ENCODE measurements at places on chromosomes 12 and 14.

DNA sequence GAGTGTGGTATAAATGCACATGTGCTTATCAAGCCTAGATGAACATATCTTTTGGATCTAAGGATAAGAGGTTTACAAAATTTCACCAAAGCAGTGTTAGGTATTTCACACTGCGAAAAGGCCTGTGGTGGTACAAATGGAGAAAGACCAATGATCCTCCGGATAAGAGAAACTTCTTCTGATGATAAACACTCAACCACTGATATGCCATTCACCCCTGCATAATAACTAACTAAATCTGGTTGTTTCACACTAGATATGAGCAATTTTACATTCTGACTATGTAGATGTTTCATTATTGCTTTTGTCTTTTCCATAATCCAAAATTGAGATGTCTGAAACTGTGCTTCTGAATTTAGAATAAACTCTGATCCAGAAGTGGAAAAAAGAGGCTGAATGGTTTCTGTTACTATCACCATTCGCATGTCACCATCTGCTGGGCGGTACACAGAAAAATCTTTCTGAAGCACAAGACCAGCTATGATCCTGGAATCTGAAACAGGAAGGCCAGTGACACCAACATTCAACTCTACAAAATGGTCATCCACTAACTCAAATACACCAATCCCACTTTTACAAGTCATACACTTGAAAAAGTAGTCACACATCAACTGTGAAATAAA, 1.3 kb downstream of the BBS10 start:
- H3K4me3 ChIP-seq = peak overlapping the region; percentile 95
- peaks cover 18% of the 10 kb centered on the region for H3K4me1 ChIP-seq
- H3K27ac ChIP-seq = no peak overlapping the region
- peaks cover 12% of the 10 kb centered on the region for H3K36me3 ChIP-seq
- no peak for DNase-seq
- H3K27me3 ChIP-seq = no peaks in the 10 kb centered on the region

DNA sequence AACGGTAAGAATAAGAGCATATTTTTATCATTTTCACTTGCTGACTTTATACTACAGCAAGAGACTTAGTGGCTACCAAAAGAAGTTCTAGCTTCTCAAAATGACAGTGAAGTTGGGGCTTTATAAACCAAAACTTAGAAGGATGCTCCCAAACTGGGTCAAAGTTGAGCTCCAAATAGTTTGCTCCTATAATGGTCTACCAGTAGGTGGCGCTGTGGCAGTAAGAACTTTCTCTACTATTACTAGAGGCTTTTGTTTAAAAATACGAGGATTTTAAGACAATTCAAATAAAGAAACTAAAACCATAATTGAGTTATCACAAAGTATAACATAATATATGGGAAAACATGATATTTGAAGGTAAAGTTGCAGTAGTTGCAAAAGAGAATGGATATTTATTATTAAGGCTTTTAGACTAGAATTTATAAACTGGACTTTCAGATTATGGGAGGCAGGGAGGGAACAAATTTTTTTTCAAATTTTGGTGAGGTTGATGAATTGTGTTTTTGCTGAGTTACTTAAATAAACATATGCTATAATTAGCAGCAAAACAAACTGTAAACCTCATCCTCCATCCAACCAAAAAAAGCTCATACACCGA, 75.0 kb downstream of the TGFB3 start:
- H3K27ac ChIP-seq = no peak overlapping the region
- H3K27me3 ChIP-seq = no peaks in the 10 kb centered on the region
- H3K4me3 ChIP-seq = no peak overlapping the region
- peaks cover 2% of the 10 kb centered on the region for H3K36me3 ChIP-seq

GRCh38 chr12:59472273-59472672, 123.6 kb upstream of the SLC16A7 start:
- DNase-seq = no peak
- no peaks in the 10 kb centered on the region for H3K36me3 ChIP-seq
- H3K4me3 ChIP-seq = no peak overlapping the region
- no peak overlapping the region for H3K27ac ChIP-seq

- peaks cover 9% of the 10 kb centered on the region for H3K4me1 ChIP-seq
- no peak overlapping the region for H3K4me3 ChIP-seq
- peaks cover 3% of the 10 kb centered on the region for H3K36me3 ChIP-seq
- no peak for DNase-seq
- no peaks in the 10 kb centered on the region for H3K27me3 ChIP-seq
Measured at GRCh38 chr14:68650404-68650994, 142.4 kb downstream of the ZFP36L1 start.

- no peak for DNase-seq
- H3K27ac ChIP-seq = peak overlapping the region; percentile 77
- peaks cover 32% of the 10 kb centered on the region for H3K36me3 ChIP-seq
- no peak overlapping the region for H3K4me3 ChIP-seq
Measured at GRCh38 chr14:92553438-92553837, 39.9 kb downstream of the RIN3 start.

- H3K27ac ChIP-seq = no peak overlapping the region
- H3K27me3 ChIP-seq = peaks cover 16% of the 10 kb centered on the region
- DNase-seq = no peak
Measured at GRCh38 chr12:57888409-57889157, 42.1 kb upstream of the CTDSP2 start.

- H3K4me1 ChIP-seq = peaks cover 46% of the 10 kb centered on the region
- peak overlapping the region; percentile 88 for H3K27ac ChIP-seq
- H3K27me3 ChIP-seq = no peaks in the 10 kb centered on the region
- peak overlapping the region; percentile 35 for H3K4me3 ChIP-seq
- DNase-seq = no peak
Measured at GRCh38 chr12:89951050-89951693, 242.5 kb upstream of the ATP2B1 start.

DNA sequence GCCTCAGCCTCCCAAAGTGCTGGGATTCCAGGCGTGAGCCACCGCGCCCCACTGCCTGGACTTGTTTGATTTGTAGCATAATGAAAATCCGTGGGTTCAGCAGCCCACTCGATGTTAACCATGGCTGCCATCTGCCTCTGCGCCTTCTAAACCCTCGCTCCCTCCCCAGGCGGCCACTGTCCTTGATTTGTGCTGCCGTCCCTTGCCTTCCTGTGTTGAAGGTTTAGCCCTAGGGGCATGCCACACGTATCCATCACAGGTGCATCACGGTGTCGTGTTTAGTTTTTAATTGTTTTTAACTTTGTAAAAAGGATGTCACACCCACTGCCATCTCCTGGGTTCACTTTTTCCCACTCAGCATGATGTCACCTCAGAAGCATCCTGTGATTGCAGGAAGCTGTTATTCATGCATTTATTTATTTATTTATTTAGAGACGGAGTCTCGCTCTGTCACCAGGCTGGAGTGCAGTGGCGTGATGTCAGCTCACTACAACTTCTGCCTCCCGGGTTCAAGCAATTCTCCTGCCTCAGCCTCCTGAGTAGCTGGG, 24.5 kb upstream of the ULK1 start:
- H3K27me3 ChIP-seq = peaks cover 17% of the 10 kb centered on the region
- H3K27ac ChIP-seq = no peak overlapping the region
- H3K4me3 ChIP-seq = no peak overlapping the region
- DNase-seq = no peak
- H3K36me3 ChIP-seq = no peaks in the 10 kb centered on the region

GRCh38 chr14:96997269-96997668, 200.1 kb downstream of the VRK1 start:
- H3K36me3 ChIP-seq = no peaks in the 10 kb centered on the region
- H3K4me1 ChIP-seq = no peaks in the 10 kb centered on the region
- no peak for DNase-seq
- H3K4me3 ChIP-seq = no peak overlapping the region
- no peak overlapping the region for H3K27ac ChIP-seq

DNA sequence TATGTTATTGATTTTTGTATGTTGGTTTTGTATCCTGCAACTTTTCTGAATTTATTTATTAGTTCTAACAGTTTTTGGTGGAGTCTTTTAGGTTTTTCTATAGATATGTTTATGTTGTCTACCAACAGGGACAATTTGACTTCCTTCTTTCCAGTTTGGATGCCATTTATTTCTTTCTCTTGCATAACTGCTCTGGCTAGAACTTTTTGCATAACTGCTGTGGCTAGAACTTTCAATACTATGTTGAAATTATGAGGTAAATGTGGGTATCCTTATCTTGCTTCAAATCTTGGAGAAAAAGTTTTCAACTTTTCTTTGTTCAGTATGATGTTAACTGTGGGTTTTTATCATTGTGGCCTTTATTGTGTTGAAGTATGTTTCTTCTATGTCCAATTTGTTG, 39.9 kb upstream of the PLBD1 start:
- peaks cover 2% of the 10 kb centered on the region for H3K36me3 ChIP-seq
- DNase-seq = no peak
- no peaks in the 10 kb centered on the region for H3K4me1 ChIP-seq

DNA sequence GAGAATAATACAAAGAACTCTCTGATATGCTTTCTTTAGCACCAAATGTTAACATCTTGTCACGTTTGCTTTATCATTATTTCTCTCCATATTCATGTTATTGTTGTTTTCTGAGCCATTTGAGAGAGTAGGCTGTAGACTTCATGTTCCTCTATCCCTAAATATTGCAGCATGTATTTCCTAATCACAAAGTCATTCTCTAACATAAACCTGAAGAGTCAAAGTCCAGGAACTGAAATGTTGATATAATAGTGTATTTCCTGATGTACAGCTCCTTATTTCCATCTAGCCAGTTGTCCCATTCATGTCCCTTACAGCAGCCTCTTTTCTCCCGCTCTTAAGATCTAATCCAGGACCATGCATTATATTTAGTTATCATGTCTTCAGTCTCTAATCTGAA, 72.8 kb downstream of the SPATS2 start:
- no peak overlapping the region for H3K27ac ChIP-seq
- no peaks in the 10 kb centered on the region for H3K27me3 ChIP-seq
- H3K4me1 ChIP-seq = no peaks in the 10 kb centered on the region
- no peak overlapping the region for H3K4me3 ChIP-seq
